ENCODE measurements at places on chromosomes 3 and 15.

GRCh38 chr3:140911822-140912221, 29.8 kb upstream of the SLC25A36 start:
- DNase-seq: no peak

- DNase-seq: no peak
Measured at GRCh38 chr3:48899273-48899672, 591 bp upstream of the SLC25A20 start.

GRCh38 chr3:150729682-150730360, 26.1 kb upstream of the ERICH6 start:
- no peak for DNase-seq

GRCh38 chr3:119497820-119498185, 544 bp upstream of the TIMMDC1 start:
- DNase-seq: no peak

- DNase-seq: peak; percentile 73
Measured at GRCh38 chr3:129606636-129607390, at the start of gene PLXND1. TSS of gene PLXND1 (minus strand) at chr3:129606676. CDS start at chr3:129606639, 37 bp downstream.

- no peak for DNase-seq
Measured at GRCh38 chr3:157104521-157104920, 55.4 kb downstream of the CCNL1 start.

- DNase-seq: no peak
Measured at GRCh38 chr3:43478118-43478785, 143.6 kb downstream of the ANO10 start.

DNA sequence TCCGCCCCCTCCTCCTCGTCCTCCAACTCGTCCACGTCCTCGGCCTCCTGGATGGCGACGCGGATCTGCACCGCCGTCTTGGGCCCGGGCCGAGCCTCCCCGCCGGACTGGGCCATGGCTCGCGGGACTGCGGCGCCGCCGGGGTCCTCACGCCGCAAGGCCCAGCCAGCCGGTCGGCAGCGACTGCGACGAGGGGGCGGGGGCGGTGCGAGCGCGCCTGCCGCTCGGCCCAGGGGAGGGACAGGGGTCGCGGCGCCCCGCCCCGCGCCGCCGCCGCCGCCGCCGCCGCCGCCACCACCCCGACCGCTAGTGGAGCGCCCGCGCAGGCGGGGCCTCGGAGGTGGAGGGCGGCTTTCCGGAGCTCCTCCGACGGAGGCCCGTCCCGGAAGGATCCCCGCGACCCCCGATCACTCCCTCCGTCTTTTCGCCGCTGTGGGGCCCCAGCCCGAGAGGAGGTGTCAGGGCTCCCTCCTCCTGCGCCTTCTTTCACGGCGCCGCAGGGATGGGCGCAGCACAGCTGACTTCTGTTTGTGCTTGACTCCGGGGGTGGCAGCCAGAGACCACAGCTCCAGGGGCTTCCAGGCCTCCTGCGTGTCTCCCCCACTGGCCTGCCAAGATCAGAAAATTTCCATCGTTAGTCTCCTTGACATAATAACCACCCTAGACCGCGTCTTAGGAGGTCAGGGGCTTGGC, at the start of gene LARP6:
Gene LARP6, minus strand, starts transcription at position 185 of the 693 bp plus-strand sequence. Its CDS starts 69 bp downstream, at position 116.
- DNase-seq: no peak

DNA sequence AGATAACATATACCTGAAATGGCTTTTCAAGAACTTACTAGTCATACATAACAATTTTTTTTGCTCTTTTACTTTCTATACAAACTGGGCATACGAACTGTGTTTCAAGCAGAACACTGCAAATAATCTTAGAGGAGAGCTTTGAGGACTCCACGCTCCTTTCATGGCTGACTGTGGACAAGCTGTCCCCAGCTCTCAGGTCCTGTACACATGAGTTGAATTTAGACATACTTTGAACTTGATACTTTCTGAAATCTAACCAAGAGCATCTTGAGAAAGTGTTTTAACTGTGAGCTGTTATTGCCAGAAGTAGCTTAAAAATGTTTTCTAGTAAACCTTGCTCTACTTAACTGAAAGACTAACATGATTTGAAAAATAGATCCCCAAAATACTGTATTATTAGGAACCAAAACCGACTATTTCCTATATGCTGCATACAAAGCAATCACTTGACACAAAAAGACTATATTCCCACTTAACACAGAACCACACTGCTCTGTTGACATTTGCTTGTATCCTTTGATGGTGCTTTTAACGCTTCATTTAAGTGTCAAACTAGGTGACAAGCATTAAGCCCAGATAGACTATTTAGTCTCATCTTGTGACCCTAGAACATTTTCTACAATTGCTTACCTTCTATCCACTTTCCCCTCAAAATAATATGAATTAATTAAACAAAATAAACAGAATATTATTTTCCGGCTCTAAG, 755.8 kb downstream of the ROBO1 start:
- no peak for DNase-seq

- DNase-seq: peak; percentile 93
Measured at GRCh38 chr3:152865668-152866245, 30.8 kb downstream of the P2RY1 start.

GRCh38 chr3:177978946-177979345, 557.3 kb upstream of the KCNMB2 start:
- no peak for DNase-seq

- DNase-seq: no peak
Measured at GRCh38 chr15:69583626-69584025, 131.0 kb downstream of the RPLP1 start.

DNA sequence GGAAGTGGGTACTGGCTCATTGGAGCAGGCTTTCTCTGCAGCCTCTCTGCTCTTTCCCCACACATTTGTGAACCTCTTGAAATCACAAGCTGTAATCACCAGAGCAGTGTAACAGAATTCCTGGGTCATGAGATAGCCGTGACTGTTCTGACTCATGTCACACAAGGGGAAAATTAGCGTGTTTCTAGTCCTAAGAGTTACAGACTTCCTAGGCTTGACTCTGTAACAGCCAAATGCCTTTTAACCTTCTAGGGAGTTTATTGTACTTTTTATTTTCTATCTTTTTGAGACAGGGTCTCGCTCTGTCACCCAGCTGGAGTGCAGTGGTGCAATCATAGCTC, 54.7 kb upstream of the TRAK1 start:
- DNase-seq: peak; percentile 83

GRCh38 chr3:154786724-154787123, 293.4 kb upstream of the MME start:
- DNase-seq: peak; percentile 72

DNA sequence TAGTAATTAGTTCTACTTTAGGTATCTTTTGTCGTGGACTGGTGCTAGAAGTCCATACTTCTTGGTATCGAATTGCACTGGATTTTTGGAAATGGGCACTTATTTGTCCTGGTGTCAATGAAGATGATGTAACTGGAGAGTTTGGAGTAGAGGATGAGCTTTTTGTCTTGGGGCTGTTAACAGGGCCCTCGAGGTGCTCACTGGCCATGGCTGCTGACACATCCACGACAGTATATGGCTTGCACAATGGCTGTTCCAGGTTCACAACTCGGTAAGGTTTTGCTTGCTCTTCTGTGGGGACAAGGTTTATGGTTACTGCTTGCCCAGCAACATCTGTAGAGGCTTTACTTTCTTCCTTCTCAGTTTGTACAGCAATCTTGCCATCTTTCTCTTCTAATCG, 109.4 kb upstream of the TSPAN3 start:
- peak; percentile 43 for DNase-seq

GRCh38 chr15:60301024-60301423, 96.8 kb downstream of the ANXA2 start:
- DNase-seq: no peak

- DNase-seq: no peak
Measured at GRCh38 chr3:71056327-71056726, 527.2 kb downstream of the FOXP1 start.

DNA sequence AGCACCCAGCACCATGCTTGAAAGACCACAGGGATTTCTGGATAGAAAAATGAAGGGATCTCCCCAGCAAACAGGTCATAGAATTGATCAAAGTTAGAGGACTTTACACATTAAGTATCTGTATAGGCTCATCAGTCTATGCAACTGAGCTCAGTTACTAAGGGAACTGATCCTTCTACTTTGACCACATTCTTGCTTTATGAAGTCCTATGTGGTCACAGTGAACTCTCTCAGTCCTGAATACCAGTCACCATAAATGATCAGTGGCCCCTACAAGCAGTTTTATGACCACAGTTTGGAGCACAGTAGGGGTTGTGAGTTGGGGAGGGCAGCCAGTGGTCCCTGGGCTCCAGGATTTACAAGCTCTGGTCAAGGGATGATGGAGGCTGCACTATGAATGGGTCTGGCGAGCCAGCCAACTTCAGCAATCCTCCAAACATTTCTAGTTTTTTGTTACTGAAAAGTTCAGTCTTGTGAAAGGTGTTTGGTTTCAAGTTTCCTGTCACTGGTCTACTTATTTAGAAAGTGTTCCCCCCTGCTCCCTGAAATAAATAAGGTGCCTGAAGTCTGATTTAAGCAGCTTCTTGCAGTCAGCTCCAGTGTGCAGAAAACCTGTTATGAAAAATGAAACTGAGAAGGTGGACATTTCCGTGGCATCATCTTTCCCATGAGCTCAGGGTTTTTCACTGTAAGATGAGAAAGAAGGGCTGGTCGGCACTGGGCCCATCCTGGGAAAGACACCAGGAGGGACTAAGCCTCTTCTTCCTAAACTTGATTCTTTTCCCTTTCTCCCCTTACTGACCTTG, 75.5 kb downstream of the DAPK2 start:
- peak; percentile 43 for DNase-seq

DNA sequence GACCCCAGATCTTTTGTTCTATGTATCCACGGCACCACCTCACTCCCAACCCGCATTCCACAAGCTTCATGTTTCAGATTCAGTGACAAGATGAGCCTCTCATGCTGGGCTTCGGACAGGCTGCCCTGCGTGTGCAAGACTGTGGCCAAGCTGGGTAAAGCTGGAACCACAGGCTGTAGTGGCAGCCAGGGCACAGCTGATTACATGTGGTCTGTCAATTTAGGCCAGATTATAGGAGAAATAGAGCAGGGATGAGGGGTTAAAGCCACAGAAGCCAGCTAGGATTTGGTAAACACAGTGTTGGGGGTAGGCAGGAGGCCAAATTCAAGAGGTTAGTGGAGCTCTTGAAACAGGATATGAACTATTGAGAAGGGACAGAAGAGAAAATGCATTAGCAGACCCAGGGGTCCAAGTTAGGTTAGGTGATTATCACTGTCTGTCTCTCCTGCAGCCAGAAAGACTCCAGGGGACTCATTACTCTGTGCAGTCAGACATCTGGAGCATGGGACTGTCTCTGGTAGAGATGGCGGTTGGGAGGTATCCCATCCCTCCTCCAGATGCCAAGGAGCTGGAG, 12.9 kb downstream of the SNAPC5 start:
- no peak for DNase-seq

DNA sequence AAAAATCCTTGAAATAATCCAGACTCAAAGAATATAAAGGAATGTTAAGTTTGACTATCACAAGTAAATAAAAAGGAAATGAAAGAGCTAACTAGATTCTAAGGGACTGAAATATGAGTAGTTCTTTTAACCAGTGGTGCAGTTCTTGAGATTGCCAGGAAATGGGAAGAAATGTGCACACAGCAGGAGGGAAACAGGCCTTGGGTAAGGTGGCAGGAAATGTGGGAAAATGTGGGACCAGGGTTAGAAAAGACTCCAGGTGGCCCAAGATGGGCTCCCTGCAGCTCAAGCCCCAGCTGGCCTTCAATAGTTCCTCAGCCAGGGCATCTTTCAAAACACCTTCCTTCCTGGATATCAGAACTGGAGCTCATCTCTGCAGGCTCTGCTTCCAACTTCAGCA, 181.3 kb downstream of the ISL2 start:
- DNase-seq: no peak

GRCh38 chr3:30682434-30683155, 76.2 kb downstream of the TGFBR2 start:
- peak; percentile 54 for DNase-seq

- no peak for DNase-seq
Measured at GRCh38 chr3:27504749-27505148, 20.6 kb upstream of the SLC4A7 start.

GRCh38 chr3:23242106-23242505, 39.0 kb downstream of the UBE2E2 start:
- DNase-seq: no peak

DNA sequence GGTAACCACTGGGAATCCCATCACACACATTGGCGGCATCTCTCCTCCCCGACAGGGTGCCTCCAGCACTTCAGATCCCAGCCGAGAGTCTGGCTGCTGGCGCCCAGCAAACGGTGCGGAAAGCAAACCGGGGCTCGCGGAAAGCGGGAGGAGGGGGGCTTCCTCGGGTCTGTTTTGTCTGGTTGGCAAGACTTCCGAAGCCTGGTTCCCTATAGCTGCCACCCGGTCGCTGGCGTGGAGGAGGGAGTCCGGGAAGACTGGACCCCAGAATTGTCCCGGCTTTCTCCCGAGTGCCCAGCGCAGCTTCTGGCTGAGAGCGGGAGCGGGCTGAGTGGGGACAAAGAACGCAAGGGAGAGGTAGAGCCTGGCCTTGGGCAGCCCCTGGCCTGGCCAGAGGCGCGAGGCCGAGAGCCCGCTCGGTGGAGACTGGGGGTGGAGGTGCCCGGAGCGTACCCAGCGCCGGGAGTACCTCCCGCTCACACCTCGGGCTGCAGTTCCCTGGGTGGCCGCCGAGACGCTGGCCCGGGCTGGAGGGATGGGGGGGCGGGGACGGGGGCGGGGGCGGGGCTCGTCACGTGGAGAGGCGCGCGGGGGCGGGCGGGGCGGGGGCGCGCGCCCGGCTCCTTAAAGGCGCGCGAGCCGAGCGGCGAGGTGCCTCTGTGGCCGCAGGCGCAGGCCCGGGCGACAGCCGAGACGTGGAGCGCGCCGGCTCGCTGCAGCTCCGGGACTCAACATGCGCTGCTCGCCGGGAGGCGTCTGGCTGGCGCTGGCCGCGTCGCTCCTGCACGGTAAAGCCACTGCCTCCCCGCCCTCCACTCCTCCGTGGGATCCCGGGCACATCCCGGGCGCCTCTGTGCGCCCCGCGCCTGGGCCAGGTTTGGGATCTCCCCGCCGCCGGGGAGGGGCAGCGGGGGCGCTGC, at the start of gene CHRNA7:
Gene CHRNA7, plus strand, starts transcription at position 654 of the 920 bp plus-strand sequence. Its CDS starts 80 bp downstream, at position 734.
- no peak for DNase-seq

DNA sequence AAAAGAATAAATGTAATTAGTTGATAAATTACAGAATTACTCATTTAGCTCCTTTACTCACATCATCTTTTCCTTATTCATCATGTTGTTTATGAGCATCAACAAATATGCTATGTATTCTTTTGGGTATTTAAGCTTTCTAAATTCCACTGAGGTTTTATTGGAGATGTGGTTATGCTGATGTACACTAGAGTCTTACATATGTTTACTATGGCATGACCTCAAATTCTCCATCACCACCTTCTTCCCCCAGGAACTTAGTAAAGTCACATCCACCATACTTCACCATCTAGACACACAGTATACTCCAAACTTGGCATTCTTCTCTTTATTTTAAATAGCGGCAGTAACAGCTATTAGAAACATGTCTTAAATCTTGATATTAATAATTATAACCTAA, 74.1 kb upstream of the MELTF start:
- DNase-seq: no peak
